ENCODE measurements at places on chromosomes 2 and 18.

DNA sequence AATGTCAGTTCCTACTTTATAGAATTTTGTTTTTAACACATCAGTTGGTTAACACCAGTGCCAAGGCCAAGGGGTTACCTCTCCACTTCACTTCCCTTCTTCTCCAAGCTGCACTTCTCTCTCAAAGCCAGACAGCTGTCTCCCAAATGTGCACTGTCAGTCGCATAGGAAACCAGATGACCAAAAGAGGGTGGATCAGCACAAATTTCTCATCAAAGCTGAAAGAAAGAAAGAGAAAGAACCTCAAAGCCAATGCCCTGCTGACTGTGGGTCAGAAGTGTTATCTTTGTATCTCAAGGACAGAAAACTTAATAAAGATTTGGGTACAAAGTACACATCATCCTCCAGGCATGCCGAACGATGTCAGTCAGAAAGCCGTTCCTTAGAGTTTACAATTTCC, 32.2 kb downstream of the SPATS2L start:
- DNase-seq: no peak

- no peak for DNase-seq
These were observed 99.8 kb downstream of the DIS3L2 start for GRCh38 chr2:232061265-232061664.

DNA sequence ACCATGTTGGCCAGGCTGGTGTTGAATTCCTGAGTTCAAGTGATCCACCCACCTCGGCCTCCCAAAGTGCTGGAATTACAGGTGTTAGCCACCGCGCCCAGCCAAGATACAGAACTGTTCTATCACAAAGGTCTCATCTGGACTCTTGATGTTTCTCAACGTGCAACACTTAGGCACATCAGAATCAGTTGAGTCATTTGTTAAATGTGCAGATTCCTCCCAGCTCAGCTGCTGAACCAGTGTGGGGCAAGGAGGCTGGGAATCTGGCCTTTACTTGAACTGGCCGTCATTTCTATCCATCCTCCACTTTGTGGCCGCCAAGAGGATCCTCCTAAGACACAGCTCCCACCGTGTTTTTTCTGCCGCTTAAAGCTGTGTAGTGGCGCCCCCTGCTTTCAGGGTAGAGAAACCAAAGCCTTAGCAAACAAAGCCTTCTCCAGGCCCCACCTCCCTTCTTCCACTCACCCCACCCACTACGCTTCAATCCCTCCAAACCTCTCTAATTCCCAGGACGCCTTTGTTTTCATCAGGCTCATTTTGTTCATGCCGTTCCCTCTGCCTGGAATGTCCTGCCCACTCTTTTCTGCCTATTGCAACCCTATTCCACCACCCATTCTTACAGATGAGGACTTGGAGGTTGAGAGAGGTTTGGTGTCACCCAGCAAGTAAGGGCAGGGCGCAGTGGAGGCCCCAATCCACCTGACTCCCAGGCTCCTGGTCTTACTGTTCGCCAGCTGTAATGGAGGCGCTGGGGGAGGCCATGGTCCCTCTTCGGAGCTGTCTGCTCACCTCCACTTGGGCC, 776 bp upstream of the SPEG start:
- no peak for DNase-seq

GRCh38 chr2:171522788-171523087, 464 bp downstream of the CYBRD1 start:
- DNase-seq: peak; percentile 6

DNA sequence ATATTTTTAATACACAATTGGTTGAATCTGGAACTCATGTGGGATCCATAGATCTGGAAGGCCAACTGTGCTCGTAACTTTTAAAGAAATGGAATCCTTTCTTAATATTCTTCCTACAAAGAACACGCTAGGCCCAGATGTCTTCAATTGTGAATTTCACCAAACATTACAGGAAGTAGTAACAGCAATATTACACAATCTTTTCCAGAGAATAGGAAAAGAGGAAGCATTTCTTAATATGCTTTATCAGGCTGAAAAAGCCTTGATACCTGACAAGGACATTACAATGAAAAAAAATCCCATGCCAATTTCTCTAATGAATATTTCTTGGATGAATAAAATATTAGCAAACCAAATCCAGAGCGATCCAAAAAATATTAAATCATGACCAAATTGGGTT, 80.3 kb upstream of the HAAO start:
- DNase-seq: no peak

DNA sequence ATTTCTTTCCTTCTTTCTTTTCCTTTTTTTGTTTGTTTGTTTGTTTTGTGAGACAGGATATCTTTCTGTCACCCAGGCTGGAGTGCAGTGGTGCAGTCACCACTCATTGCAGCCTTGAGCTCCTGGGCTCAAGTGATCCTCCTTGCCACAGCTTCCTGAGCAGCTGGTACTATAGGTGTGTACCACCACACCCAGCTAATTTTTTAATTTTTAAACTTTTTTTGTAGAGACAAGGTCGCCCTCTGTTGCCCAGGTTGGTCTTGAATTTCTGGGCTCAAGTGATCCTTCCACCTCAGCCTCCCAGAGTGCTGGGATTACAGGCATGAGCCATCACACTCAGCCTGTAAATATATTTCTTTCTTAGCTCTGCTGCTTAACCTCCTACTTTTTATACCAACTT, 83.4 kb upstream of the CYP20A1 start:
- no peak for DNase-seq

- DNase-seq: no peak
These were observed 1111.0 kb upstream of the SLC39A10 start for GRCh38 chr2:194545978-194546377.

DNA sequence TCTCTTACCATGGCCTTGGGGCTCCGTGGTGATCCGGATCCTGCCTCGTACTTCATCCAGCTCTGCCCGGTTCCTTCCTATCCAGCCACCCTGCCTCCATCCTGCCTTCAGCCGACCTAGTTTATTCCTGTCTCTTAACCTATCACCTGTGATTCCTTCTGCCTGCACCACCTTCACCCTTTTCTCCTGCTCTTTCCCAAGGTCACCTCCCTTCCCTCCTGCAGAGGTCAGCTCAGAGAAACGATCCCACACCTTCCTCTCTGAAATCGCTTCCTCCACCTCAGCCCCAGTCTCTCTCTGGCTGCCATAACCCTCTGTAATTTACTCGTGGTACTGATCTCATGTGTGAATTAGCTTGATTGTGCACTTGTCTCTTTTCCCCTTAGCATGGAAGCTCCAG, 23.5 kb upstream of the LAPTM4A start:
- DNase-seq: no peak

- DNase-seq: no peak
These were observed 612.9 kb downstream of the LRP1B start for GRCh38 chr2:141517852-141518421.

DNA sequence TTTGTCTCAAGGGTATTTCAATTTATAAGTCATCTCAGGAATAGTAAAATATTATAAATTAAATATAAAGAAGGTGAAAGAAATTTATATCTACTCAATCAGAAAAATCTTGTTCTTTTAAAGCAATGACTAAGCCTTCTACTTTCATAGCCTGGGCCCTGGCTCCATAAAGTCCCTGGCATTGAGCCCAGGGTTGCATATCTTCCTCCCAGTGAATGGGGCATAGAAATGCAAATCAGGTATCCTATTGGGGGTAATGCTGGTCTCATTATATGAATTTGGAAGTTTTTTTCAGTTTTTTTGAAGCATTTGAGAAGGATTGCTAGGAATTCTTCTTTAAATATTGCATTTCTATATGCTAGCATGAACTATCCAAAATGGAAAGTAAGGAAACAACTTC, 73.9 kb upstream of the MC2R start:
- DNase-seq: no peak

All from stimulated activated CD4-positive, alpha-beta T cell treated with anti-CD3 and anti-CD28 coated beads, Interleukin-12 subunit alpha, Interleukin-12 subunit beta, amount 100 ng/mL, for 24 hours (primary cell).